Subcutaneous adipose tissue (tissue), 4 donors: ENCODE measurements at places on chromosomes 1 and 21. TPM values are rescaled to one million over a fixed set of nuclear protein-coding genes. Genes with fewer than 3 reads are reported as not detected.

The IFT25 gene
- total RNA-seq = 13.2 TPM

The GRHL3 gene
- not detected for total RNA-seq

The GPR153 gene
- 17.8 TPM for total RNA-seq

The SNX7 gene
- total RNA-seq = 19.8 TPM

The LHX8 gene
- total RNA-seq = not detected

The SPATA45 gene
- not detected for total RNA-seq

The AKR7A3 gene
- total RNA-seq = 0.51 TPM

The CHODL gene
- total RNA-seq = 0.57 TPM

The ECM1 gene
- total RNA-seq = 12.1 TPM

The SPRR1B gene
- not detected for total RNA-seq

The KRTAP10-4 gene
- total RNA-seq = not detected

The SLAMF9 gene
- 0.66 TPM for total RNA-seq

The OR10Z1 gene
- not detected for total RNA-seq

The LAMC1 gene
- 523 TPM for total RNA-seq

The IL19 gene
- not detected for total RNA-seq

The TFF1 gene
- total RNA-seq = not detected

The PCBP3 gene
- 11.0 TPM for total RNA-seq

The CYP4A11 gene
- 0.66 TPM for total RNA-seq

The PPFIA4 gene
- total RNA-seq = not detected

The DMRTA2 gene
- not detected for total RNA-seq

The LYPD8 gene
- not detected for total RNA-seq

The CCDC27 gene
- not detected for total RNA-seq

The OLIG2 gene
- total RNA-seq = not detected

The GSTM1 gene
- 42.7 TPM for total RNA-seq

The MAP3K21 gene
- total RNA-seq = 0.88 TPM

The ORC1 gene
- total RNA-seq = 0.65 TPM

The LRRC53 gene
- total RNA-seq = not detected

The CLDN19 gene
- total RNA-seq = not detected

The HSPA6 gene
- 10.2 TPM for total RNA-seq

The KRTAP19-5 gene
- total RNA-seq = not detected

The CD48 gene
- total RNA-seq = 77.7 TPM

The AADACL4 gene
- not detected for total RNA-seq

The GPR161 gene
- 3.1 TPM for total RNA-seq

The GNG4 gene
- not detected for total RNA-seq

The PRR9 gene
- total RNA-seq = not detected

The CD1B gene
- total RNA-seq = not detected

The POLR3GL gene
- 34.6 TPM for total RNA-seq
